ENCODE measurements at places on chromosomes 16 and 17.

- DNase-seq, result no peak
Measured at GRCh38 chr16:28258567-28258966, 33.8 kb upstream of the SBK1 start.

DNA sequence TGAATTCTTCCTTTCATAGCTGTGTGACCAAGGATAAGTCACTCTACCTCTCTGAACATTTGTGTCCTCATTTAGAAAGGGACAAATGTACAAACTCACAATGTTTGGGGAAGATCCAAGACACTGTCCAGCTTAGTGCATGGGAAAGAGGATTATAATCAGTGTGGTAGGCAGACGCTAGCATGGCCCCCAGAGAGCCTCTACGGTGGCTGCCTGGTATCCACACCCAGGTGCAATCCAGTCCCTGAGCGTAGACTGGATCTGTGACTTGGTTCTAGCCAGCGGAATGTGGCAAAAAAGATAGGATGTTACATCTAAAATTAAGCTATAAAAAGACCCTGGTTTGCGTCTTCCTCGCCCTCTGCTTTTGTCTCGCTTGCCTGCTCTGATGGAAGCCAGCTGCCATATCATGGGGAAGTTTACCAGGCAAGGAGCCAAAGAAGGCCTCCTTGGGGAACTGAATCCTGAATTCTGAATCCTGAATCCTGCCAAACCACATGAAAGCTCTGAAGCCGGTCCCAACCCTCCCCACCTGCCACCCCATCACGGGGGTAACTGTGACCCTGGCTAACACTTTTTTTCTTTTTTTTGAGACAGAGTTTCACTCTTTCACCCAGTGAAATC lies 51.7 kb downstream of the PLXDC1 start:
- DNase-seq, result no peak

GRCh38 chr16:65070831-65071432 lies 50.9 kb downstream of the CDH11 start:
- DNase-seq, result no peak

DNA sequence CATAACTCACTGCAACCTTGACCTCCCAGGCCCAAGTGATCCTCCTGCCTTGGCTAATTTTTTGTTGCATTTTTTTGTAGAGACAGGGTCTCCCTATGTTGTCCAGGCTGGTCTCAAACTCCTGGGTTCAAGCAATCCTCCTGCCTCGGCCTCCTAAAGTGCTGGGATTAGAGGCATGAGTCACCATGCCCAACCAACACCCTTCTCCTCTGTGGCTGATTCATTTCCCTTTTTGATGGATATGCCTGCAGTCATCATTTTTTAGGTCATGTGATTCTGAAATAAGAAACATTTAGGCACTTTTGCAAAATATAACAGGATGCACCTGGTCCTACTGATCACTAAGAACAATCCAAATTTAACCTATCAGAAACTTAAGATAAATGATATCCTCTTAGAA lies 44.0 kb upstream of the YPEL2 start:
- no peak for DNase-seq

DNA sequence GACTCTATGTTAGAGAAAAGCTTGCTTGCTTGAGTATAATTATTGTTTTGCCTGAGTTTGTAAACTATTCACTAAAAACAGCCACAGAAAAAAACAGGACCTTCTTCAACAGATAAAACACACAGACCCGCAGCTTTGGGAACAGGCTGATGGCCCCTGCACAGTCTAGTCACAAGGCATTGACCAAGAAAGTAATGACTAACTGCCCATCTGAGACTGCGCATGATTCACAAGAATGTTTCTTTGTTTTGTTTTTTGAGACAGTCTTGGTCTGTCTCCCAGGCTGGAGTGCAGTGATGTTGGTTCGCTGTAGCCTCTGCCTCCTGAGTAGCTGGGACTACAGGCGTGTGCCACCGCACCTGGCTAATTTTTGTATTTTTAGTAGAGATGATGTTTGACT lies 2.8 kb upstream of the ZKSCAN2 start:
- DNase-seq, result no peak

DNA sequence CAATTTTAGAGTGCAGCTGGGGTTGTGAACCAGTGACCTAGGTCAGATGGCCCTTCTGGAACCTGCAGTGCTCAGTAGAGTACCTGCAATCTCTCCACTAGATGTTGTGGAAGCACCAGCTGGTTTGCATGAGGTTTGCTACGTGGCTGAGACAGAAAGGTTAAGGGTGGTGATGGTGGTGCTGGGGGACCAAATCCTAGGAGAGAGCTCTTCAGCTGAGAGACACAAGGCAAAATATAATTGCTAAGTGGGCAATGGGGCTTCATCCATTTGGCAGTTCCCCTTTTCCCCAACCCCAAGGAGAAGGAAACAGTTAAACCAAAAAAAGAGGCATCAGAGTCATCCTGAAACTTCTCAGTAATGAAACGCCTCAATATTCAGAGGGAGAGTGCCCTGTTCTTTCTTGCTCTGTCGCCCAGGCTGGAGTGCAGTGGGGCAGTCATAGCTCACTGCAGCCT lies 13.9 kb downstream of the ITPRIPL2 start:
- DNase-seq, result no peak

DNA sequence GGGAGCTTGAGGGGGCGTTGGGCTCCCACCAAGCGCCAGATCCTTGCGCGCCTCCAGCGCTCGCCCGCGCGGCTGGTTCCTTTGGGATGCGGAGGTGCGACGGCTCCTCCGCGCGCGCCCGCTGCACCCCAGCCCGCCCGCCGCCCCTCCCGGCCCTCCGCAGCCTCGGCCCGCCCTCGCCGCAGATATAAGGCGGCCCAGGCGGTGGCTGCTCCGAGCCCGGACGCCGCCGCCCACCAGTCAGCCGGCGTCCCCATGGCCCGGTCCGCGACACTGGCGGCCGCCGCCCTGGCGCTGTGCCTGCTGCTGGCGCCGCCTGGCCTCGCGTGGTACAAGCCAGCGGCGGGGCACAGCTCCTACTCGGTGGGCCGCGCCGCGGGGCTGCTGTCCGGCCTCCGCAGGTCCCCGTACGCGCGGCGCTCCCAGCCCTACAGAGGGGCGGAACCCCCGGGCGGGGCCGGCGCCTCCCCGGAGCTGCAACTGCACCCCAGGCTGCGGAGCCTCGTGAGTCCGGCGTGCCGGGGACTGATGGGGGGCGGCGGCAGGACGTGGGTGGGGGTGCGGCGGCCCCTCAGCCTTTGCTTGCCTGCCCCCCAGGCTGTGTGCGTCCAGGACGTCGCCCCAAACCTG lies at the start of gene NPB:
TSS of gene NPB (plus strand) at position 216 of the 630 bp plus-strand sequence. CDS start at position 256, 40 bp downstream.
- no peak for DNase-seq

DNA sequence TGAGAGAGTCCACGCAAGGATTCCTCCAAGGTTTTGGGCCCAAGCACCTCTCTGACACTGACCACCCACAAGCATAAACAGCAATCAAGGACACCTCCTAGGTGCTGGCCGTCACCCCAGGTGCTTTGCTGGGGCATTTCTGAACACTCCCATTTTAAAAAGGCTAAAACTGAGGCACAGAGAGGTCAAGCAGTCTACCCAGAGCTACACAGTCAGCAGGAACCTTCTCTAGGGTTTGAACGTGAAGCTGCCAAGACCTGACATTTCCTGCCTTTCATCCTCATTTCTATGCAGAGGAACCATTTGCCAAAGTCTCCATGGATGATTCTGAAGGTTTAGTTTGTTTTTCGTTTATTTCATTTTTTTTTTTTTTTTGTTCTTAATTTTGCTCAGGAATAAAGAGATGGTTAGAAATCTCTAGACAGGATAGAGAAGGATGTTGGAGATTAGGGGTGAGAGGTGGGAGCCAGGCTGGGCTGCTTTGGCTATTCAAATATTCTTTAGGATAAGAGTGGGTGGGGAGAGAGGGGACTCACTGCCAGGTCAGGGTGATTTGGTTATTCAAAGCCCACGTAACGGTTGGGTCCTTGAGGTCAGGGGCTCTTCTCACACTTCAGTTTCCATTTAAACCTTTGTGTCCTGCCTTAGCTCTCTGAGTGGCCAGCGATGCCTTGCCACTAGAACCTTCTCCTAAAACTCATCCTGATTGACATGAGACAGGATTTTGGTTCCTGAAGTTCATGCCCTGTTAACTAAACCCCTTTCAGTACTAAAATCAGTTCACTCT lies 6.2 kb downstream of the PLCG2 start:
- no peak for DNase-seq

DNA sequence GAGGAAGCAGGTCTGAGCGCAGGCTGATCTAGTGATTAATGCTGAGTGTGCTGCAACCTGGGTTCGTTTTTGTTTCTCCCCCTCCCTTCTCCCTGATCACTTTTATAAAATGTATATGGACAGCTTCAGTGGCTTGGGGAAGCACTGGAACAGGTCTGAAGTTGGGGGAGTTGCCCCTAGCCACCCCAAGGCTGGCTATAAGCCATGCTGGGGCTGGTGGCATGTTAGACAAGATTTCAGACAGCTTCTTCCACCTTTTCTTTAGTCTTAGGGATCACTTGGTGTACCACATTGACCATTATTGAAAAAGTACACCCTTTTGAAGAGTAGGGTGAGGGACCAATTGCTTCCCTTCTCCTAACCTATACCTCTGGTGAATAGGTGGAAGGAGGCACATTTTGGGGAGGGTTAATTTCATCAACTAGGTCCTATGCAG lies 3.8 kb upstream of the VAC14 start:
- no peak for DNase-seq

- no peak for DNase-seq
Measured at GRCh38 chr16:75590920-75591843, 25.0 kb downstream of the GABARAPL2 start.

DNA sequence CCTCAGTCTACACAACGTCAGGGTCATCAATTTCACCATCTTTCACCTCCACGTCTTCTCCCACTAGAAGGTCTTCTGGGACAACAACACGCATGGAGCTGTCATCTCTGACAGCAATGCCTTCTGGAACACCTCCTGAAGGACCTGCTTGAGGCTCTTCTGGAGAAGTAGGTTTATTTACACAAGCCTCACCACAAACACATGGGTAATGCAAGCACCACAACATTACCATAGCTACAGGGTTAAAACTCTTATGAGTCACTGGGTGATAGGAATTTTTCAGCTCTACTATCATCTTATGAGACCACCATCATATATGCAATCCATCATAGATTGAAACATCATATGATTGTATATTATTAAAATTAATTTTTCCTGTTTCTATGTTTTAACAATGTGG lies 215.4 kb downstream of the CHD9NB start:
- DNase-seq, result no peak

DNA sequence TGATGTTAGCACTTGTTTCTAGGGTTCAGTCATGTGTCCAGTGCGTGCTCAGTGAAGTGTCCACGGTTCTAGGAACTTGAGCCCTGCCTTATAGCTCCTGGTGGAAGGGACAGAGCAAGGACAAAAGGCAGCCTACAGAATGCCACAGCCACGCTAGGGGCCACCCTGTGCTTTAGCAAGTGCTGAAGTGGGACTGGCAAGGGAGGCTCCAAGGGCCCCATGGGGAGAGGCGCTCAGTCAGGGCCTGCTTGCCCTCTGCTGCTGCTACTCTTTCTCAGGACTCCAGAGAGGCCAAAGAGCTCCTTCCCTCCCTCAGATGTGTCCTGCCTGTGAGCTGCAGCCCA lies 6.8 kb downstream of the NT5C start:
- no peak for DNase-seq

DNA sequence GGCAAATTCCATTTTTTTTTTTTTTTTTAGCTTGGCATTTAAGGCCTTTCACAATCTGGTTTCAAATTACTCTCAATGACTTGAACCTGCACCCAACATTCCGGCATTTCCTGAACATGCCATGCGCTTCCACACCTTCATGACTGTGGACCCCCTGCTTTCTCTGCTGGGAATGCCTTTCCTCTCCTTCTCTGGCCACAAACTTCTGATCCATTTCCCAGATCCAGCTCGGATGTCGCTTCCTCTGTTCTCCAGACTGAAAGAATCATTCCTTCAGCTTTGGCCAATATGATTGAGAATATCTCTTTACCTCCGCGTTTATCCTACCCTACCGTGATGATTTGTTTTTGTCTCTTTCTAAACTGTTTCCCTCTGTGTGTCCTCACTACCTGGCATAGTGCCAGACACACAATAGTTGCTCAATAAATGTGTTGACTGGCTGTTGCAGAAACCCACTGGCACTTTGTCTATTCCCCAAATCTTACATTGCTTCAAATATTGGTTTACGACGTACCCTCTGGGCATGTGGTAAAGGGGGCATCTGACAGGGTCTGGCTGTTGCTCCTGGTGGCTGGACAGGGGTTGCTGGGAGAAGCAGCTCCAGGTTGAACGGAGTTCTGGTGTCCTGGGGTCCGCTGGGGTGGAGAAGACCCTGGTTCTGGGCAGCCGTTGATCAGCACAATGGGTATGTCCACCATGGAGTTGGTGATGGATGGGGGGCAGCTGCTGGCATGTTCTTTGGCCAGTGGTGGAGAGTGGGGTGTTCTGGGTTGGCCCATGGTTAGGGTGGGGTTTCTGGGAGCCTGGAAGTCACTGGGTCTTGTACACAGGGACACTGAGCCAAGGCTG lies 14.7 kb downstream of the TNS4 start:
- no peak for DNase-seq

- DNase-seq, result no peak
Measured at GRCh38 chr17:74796211-74796610, 20.1 kb upstream of the NAT9 start.

DNA sequence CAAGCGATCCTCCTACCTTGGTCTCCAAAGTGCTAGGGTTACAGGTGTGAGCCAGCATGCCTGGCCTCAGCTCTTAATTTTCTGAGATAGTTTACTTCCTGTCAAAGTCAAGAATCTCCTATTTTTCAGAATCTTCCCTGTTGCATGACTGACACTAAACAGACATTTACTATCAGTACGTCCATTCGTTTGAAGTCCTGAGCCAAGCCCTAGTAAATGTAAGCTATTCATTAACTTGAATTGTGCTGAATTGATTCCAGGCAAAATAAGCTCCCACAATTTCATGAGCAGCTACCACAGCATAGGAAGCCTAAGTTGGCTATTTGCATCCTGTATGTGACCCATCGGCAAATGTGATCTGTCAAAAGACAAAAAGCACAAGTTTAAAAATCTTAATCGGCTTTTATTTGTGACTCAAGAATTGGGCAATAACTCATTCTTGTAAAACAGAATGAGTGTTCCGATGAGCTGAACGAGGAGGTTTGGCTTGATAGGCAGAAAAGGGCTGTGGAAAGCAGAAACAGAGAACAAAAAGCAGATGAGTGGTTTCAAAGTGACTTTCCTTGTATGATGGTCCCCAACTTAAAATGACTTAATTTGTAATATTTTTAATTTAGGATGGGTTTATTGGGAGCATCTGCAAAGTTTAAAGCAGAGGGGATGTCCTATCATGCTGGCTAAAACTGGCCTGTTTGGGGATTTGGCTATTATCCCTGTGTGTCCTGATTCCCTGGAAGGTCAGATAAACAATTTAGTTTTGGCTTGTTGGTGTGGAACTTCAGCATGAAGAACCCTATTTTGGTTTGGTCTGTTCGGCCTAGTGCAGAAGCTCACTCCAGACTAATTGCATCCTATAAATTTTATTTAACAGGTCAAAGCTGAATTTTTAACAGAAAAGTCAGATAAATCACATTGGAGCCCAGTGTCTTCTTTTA lies 14.2 kb downstream of the RNF112 start:
- no peak for DNase-seq

GRCh38 chr16:8565498-8565897 lies 24.8 kb downstream of the TMEM114 start:
- peak; percentile 23 for DNase-seq
